ENCODE measurements at places on chromosomes 13 and 19.

- DNase-seq: no peak
These were observed 527.6 kb downstream of the LMO7 start for GRCh38 chr13:76163761-76164160.

DNA sequence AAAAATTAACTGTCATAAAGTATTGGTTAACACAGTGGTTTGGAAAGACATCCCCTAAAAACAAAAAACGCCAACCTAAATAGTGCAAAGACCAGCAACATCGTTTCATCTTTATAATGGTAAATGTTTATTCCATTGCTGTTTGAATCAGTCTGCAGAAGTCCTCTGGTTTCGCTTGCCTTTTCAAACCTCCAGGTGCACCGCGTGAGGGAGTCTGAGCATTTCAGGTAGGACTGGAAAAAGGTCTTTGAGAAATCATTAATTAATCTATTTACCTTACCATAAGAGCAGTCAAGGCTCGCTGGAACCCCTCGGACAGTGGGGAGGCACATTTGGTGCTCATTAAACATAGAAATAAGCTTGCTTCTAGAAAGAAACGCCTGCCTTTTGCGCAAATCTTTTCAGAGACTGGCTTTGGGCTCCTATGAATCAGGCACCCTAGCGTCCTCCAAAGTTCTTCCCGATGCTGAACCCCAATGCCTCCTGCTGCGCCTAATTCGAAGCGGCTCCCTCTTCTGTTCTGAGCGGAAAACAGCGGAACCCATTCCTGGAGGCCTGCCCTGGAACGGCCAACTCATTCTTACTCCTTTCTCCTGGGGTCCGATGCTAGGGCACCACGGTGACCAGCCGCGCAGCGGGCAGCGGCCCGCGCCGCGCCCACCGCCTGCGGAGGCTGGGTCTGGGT lies 951 bp upstream of the MTUS2 start:
- DNase-seq: peak; percentile 24

- DNase-seq: peak; percentile 51
These were observed 13.2 kb upstream of the LATS2 start for GRCh38 chr13:21074546-21074945.

DNA sequence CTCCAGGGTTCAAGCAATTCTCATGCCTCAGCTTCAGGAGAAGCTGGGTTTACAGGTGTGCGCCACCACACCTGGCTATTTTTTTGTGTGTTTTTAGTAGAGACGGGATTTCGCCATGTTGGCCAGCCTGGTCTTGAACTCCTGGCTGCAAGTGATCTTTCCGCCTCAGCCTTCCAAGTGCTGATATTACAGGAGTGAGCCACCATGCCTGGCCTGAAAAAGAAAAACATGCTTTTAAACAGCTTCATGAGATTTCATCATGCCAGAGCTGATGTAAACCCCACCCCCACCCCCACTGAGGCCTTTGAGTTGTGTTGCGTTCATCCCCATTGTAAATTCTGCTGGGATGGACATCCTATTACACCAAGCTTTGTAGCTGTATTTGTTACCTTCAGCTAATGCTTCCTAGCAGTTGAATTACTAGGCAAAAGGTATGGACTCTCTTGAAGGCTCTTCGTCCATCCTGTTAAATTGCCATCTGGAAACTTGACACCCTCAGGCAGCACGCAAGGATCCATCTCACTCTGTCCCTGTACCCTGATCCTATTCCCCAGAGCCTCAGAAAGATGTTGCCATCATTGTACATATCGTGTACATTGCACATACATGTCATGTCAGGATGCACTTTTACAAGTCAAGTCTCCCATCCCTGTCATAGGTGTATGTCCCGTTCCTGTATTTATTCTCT lies 47.3 kb downstream of the NFIX start:
- DNase-seq: peak; percentile 81

GRCh38 chr19:3821857-3822364 lies 35.7 kb upstream of the MATK start:
- DNase-seq: peak; percentile 15

DNA sequence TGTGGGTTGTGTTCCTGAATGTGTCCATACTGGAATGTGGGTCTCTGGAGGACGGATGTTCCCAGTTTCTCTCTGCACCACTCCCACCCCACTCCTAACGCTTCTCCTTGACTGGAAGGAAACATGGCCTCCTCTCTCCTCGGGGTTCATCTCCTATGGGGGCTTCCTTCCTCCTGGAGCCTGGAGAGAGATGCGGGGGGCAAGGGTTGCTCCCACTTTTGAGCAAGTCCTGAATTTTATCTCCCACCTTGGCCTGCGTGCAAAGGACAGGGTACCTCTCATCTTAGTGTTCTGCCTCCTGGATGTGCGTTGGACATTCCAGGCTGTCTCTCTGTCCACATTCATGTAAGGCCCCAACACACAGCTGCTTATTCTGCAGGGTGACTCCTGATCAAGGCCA lies 52.5 kb upstream of the UQCRFS1 start:
- DNase-seq: no peak

- peak; percentile 89 for DNase-seq
These were observed 182.0 kb upstream of the SERP2 start for GRCh38 chr13:44191504-44192171.

GRCh38 chr19:52535771-52536447 lies 8.4 kb downstream of the ZNF808 start:
- DNase-seq: peak; percentile 71

GRCh38 chr19:54248016-54248601 lies 5.5 kb upstream of the LILRA6 start:
- DNase-seq: no peak

DNA sequence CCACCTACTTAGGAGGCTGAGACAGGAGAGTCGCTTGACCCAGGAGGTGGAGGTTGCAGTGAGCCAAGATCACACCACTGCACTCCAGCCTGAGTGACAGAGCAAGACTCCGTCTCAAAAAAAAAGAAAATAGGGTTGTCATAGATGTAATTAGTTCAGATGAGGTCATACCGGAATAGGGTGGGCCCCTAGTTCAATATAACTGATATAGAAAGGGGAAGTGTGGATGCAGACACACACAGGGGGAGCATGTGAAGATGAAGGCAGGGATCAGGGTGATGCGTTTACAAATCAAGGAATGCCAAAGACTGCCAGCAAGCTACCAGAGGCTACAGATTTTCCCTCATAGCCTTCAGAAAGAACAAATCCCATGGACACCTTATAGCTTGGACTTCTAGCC lies 24.3 kb upstream of the EEF1AKMT1 start:
- DNase-seq: no peak

DNA sequence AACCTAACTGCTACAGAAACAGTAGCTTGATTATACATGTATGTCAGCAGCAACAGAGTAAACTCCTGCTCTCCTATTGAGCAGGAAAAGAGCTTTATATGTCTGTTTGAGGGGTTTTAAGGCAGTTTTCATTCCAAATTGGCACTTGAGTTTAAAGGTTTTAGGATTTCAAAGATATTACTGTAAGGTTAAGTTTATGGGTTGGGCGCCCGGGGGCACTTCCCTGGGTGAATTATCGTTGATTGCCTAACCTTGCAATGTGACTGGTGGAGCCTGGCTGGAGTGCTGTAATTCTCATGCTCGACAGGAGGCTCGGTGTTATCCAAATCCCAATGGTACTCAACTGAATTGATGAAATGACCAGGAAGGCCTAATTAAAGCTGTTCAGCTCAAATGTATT lies 1586.1 kb downstream of the OLFM4 start:
- DNase-seq: no peak

DNA sequence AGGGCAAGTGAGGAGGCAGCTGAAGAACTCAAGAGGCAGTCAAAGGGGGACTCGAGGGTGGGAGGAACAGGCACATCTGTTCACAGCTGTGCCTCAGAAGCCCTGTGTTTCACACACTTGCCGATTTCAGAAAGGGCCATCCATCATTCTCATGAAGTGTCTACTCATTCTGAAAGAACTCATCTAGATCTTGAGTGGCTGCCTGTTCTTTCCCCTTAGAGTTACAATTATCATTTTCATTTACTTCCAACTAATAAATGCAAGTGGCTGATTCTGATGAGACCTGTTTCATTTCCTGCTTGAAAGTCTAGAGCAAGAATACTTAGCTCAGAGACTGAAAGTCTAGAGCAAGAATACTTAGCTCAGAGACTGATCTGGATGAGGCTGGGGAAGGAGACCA lies 1145.1 kb downstream of the UQCRFS1 start:
- DNase-seq: no peak

DNA sequence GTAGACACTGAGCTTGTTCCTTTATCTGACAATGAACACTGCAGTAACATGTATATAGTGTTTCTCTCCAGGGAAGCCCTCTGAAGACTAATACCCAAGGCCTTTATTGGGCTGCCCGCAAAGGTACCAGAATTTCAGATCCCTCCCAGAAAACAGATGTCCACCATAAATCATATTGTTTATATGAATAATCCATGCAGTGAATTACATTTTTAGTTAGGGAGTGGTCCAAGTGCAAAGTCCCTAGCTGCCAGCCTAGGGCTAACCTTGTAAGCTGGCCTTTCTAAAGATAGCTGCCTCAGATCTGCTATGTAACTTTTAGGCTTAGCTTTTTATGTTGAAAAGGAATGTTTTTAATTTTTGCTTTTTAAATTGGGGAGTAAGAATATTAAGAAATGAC lies 44.7 kb downstream of the TDRD3 start:
- DNase-seq: no peak

- DNase-seq: no peak
These were observed 812 bp downstream of the DPY19L3 start for GRCh38 chr19:32406161-32407003.

DNA sequence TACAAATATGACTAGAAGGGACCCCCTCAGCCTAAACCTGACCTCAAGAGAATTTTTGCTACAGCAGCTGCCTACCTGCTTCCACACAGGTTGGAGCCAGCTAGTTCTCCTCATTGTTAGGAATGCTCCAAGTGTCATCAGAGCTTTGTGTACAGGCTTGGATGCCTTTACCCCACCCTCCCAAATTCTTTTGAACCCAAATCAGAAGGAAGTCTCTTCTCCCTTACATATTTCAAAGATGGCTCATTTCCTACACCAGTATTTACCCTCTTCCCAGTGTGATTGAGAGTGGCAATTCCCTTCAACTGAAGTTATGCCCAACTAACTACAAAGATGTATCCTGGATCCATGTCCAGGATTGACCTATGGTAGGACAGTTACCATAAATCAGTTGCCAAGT lies 323.2 kb downstream of the OXGR1 start:
- DNase-seq: peak; percentile 8

DNA sequence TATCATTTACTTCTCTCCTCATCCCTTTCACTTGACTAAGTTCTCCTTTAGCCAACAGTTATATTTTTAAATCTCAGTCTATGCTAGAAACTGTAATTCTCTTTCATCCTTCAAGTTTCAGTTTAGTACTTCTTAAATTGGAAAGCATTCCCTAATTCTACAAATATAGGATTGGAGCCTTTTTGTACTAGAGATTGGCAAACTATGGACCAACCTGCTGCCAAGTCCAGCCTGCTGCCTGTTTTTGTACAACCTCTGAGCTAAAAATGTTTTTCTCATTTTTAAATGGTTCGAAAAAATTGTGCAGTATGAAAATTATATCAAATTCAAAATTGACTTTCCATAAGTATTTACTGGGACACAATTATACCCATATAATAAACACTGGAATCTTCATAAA lies 1381.5 kb upstream of the SPRY2 start:
- DNase-seq: no peak

- peak; percentile 33 for DNase-seq
These were observed 81.5 kb downstream of the RYR1 start for GRCh38 chr19:38514812-38515633.

DNA sequence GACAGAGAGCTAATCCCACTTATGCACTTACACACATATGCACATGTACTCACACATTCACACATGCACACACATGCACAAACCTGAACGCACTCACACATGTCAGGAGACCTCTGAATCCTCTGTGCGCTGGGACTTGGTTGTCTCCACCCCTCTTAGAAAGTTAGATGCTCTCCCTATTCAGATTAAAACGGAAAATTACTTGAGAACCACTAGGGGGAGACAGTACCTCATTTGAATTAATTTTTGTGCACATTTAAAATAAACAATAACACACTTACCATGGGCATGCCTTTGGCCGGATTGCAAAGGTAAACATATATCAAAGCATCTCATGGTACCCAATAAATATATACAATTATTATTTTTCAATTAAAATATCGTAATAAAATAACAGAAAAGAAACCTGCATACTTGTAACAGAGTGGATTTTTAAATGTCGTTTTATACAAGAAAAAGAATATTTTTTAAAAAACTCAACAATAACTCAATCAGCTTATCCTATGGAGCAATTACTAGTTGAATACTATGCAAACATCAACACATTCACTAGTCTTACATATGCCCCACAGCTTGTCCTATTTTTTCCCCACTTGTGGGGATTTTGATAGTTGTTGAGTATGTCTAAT lies 9.5 kb upstream of the LILRB4 start:
- peak; percentile 10 for DNase-seq

- DNase-seq: peak; percentile 16
These were observed 61.4 kb downstream of the MICU2 start for GRCh38 chr13:21542563-21542962.

- DNase-seq: no peak
These were observed 21.2 kb downstream of the SULT2B1 start for GRCh38 chr19:48573163-48573505.

GRCh38 chr19:16285769-16286498 lies 38.7 kb upstream of the KLF2 start:
- no peak for DNase-seq

- DNase-seq: peak; percentile 12
These were observed 61.1 kb upstream of the HMGB1 start for GRCh38 chr13:30526612-30527495.

DNA sequence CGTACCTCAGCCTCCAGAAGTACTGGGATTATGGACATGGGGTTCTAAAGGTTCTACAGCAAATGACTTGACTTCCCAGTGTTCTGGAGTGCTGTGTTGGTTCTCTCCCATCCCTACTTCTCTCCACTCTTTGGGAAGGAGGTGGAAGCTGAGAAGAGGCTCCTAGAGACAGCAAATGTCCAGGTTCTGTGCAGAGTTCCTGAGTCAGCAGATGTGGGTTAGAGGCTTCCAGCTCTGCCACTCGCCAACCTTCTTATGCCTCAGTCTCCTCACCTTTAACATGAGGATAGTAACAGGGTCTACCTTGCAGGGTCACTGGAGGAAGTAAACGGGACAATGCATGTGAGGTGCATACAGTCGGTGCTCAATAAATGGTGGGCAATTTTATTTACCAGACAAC lies 80.5 kb upstream of the VSTM2B start:
- DNase-seq: no peak

- no peak for DNase-seq
These were observed 44.7 kb upstream of the USP29 start for GRCh38 chr19:57075125-57075524.

- no peak for DNase-seq
These were observed 14.5 kb downstream of the CNFN start for GRCh38 chr19:42375415-42376176.

GRCh38 chr13:48037346-48038173 lies at the start of gene NUDT15:
TSS of gene NUDT15 (plus strand) at chr13:48037726. CDS start at chr13:48037747, 21 bp downstream.
- DNase-seq: peak; percentile 96

DNA sequence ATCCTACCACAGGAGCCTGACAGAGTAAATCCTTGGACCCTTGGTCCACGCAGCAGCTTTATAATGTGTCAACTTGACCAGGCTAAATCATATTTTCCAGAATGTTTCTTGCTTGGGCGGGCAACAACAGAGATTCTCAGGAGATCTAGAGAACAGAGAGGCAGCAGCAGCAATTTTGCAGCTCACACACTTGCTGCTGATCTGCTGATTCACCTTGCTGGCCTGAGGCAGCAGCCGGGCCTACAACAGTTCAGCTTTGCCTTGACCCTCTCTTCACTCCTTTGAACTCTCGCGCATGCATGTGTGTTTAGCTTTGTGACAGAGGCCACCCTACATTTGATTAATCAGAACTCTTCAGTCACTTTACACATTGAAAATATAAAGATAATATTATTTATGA lies 159.3 kb downstream of the UGGT2 start:
- no peak for DNase-seq

- DNase-seq: no peak
These were observed 13.7 kb upstream of the IZUMO2 start for GRCh38 chr19:50176775-50177174.

All from AG10803 (cell line).